ENCODE measurements at places on chromosomes 4 and X.
A peak's percentile ranks its signal among the peaks of the same experiment; 100 is the strongest.

DNA sequence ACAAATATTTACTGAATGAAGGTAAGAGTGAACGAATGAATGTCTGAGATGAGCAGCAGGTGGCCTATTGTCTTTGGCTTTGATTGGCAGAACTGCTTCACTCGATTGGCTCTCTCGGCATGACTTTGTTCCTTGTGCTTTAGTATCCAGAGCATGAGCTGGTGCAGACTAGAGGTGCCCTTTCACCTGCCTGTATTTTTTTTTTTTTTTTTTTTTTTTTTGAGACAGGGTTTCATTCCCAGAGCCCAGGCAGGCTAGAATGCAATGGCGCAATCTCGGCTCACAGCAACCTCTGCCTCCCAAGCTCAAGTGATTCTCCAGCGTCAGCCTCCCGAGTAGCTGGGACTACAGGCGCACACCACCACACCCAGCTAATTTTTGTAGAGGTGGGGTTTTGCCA, 38.9 kb downstream of the SRPX2 start:
- DNase-seq, result no peak

- DNase-seq, result no peak
Observed at GRCh38 chr4:174387143-174387542, 103.4 kb downstream of the CEP44 start.

DNA sequence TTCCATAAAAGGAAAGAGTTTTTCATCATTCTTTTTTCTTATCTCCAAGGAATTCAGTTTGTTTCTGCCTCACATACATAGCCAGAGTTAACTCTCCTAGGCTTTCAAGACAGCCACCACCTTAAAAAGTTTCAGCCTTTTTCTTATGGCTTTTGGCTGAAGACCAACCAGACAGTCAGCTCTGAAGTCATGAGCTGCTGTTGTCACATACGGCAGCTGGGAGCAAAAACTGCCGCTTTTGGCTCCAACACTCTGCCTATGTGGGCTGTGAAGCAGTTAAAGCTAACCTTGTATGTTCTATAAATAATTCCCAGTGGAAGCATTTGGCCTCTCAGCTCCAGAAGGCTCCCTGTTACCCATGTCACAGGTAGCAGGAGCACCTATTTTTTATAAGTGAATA, 104.1 kb downstream of the KLHL4 start:
- no peak for DNase-seq

DNA sequence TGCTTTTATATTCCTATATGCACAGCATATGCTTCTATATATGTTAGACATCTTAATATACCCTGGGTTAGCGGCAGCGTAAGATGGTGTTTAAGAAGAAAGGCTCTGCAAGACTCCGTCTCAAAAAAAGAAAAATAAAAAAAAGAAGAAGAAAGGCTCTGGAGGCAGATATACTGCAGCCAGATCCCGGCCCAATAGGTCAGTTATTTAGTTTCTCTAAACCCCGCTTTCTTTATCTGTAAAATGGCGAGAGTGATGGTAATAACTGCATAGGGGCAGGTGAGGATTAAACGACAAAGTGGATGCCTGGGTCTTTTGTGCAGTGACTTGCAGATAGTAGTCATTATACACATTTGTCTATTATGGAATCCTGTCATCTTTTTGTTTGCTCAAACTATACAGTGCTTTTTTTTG, 115.2 kb downstream of the NAA11 start:
- DNase-seq, result peak; percentile 21

- DNase-seq, result peak; percentile 61
Observed at GRCh38 chrX:15749642-15750610, 11.9 kb downstream of the CA5B start.

- DNase-seq, result no peak
Observed at GRCh38 chr4:7276515-7276914, 84.2 kb downstream of the SORCS2 start.

GRCh38 chr4:45100956-45101818, 374.8 kb upstream of the GNPDA2 start:
- DNase-seq, result no peak

DNA sequence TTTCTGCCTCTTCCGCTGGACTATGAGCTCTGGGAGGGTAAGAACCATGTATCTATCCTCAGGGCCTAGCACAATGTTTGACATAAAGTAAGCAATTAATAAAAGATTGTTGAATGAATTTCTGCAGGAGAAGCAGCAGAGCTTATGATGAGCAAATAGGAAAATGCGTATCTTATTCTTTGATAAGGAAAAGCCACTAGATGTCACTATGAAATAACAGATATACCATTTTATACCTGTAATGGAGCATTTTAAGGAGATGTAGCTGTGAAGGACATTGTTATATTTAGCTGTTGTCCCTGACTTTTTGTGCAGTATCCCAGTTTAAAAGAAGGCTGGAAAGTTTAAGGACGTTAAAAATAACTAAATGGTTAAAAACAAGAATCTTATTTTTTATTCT, 147.2 kb upstream of the MBNL3 start:
- DNase-seq, result peak; percentile 16

DNA sequence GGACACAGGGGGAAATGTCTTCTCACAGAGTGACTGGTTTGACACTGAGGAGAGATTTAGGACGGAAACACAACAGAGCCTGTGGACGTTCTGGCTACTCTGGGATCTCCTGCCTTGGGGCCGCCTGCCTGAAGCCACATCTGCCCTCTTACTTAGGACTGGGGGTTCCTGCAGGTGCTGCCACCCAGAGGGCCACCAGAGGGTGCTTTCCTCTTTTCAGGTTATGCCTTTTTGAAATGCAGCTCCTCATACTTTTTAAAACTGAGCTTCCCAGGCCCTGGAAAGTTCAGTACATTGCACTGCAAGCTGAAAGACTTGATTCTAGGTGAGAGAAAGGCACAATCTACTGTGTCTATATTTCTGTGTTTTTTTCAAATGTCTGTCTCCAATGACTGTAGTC, 92.2 kb upstream of the PGRMC2 start:
- DNase-seq, result peak; percentile 74

- DNase-seq, result no peak
Observed at GRCh38 chr4:89357340-89357739, 49.7 kb upstream of the GPRIN3 start.

GRCh38 chr4:122758033-122758432, 25.5 kb downstream of the BBS12 start:
- DNase-seq, result peak; percentile 78

- DNase-seq, result no peak
Observed at GRCh38 chrX:73863268-73863667, 300.3 kb downstream of the CHIC1 start.

DNA sequence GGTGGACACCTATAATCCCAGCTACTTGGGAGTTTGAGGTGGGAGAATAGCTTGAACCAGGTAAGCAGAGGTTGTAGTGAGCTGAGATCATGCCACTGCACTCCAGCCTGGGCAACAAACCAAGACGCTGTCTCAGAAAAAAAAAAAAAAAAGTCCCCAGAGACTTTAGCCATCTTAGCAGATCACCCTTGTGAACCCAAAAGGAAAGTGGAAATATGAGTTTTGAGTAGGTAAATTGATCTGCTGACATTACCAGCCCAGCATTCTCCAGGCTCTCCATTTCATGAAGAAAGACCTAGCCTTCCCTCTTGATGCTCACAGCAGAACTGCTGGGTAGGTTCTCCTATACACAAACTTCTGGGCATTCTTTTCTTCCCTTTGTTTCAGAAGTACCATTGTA, 24.5 kb upstream of the HNRNPD start:
- no peak for DNase-seq

DNA sequence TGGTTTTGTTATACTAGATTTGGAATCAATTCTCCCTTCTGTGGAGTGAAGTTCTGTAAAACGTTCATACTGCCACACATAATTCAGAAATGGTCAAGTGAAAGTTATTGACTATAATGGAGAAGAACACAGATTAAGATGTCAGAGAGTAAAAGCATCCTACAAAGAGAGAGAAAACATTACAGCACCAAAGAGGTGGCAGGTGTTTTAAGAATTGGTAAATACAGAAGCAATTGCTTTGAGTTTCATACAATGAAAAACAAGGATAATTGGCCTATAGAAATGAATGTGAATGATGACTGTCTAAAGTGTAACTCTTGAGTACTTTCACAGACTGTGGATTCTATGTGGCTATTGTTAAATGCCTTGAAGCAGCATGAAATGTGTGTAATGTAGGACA, 435.6 kb upstream of the SMIM31 start:
- DNase-seq, result no peak

- no peak for DNase-seq
Observed at GRCh38 chr4:79987401-79987800, 85.6 kb downstream of the ANTXR2 start.

GRCh38 chr4:146095091-146095690, 80.3 kb upstream of the LSM6 start:
- DNase-seq, result peak; percentile 72

GRCh38 chr4:71065991-71066510, 72.6 kb downstream of the DCK start:
- no peak for DNase-seq

- DNase-seq, result no peak
Observed at GRCh38 chr4:108787724-108788123, 24.9 kb upstream of the ETNPPL start.

GRCh38 chrX:19373351-19373891, 29.7 kb downstream of the PDHA1 start:
- DNase-seq, result no peak

- no peak for DNase-seq
Observed at GRCh38 chr4:184300816-184301215, 83.1 kb upstream of the ENPP6 start.

DNA sequence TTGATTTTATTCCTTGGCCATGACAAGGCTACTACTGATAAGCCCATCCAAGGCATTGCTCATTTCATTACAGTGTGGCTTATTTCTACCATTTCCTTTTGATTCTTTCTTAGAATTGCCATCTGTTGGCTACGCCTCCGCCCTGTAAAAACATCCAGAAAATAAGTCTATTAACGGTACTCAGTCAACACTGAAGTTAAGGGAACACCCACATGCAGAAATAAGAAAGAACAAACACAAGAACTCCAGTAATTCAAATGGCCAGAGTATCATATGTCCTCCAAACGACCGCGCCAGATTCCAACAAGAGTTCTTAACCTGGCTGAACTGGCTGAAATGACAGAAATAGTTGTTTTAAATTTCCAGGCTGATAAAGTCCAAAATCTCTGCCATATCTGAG, 90.3 kb downstream of the CXXC4 start:
- DNase-seq, result no peak

- DNase-seq, result no peak
Observed at GRCh38 chr4:53935780-53936179, 128.6 kb downstream of the CHIC2 start.

- DNase-seq, result no peak
Observed at GRCh38 chr4:147923381-147923780, 191.5 kb downstream of the ARHGAP10 start.

- DNase-seq, result no peak
Observed at GRCh38 chr4:108350332-108350731, 181.6 kb upstream of the LEF1 start.

GRCh38 chrX:107204068-107204605, 2.1 kb downstream of the NUP62CL start:
- no peak for DNase-seq

GRCh38 chrX:130419263-130419662, 17.5 kb downstream of the RBMX2 start:
- DNase-seq, result no peak

- DNase-seq, result no peak
Observed at GRCh38 chr4:16852644-16853043, 45.8 kb downstream of the LDB2 start.

GRCh38 chr4:8697826-8698225, 105.3 kb downstream of the CPZ start:
- DNase-seq, result no peak

DNA sequence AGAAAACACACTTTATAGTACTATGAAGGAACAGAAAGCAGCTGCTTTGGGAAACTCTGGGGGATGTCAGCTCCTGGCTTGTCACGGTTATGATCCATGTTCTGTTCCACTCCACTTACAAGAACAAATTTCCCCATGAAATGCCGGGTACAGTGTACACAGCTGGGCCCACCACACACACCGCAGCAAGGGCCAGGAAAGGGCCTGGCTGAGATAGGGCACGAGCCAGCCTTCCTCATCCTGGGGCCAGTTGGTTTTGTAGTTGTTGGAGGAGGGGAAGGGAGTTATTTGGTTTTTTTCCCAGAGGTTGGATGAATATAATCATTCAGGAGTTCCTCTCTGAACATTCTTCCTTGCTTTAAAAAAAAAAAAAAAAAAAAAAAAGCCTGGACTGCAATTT, 56.8 kb downstream of the SEPSECS start:
- peak; percentile 11 for DNase-seq

DNA sequence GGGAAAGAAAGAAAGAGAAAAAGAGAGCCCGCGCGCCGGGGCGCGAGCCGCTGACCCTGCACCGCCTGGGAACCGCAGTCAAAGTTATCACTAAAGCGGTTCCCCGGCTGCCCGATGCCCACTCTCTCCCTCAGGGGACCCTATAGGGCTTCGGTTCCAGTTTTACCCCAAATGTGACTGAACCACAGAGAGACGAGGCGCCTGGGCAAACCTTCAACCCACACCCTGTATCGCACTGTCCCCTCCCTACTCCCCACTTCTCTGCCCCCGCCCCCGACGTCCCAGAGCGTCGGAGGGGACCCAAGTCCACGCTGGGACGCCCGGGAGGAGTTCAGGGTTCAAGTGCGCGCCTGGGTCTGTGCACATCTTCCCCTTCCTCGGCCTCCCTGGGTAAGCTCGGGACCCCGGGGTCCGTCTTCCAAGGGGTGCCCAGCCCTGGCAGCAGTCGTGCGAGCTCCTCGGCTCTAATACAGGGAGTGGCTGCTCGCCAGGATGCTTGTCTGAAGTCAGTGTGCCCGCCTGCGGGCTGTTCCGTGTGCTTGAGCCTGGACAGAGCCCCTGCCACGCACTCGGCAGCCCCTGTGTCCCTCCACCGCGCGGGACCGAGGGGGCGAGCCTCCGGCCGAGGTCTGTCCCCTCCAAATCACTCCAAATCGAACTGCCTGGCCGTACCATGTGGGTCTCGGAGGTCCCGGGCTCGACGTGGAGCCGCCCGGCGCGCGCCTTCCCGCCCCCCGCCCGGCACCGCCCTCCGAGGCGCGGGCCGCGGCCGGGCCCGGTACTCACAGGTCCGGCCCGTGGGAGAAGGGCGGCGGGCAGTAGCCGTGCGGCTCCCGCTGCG, 960 bp downstream of the TRPC3 start:
- DNase-seq, result peak; percentile 21

DNA sequence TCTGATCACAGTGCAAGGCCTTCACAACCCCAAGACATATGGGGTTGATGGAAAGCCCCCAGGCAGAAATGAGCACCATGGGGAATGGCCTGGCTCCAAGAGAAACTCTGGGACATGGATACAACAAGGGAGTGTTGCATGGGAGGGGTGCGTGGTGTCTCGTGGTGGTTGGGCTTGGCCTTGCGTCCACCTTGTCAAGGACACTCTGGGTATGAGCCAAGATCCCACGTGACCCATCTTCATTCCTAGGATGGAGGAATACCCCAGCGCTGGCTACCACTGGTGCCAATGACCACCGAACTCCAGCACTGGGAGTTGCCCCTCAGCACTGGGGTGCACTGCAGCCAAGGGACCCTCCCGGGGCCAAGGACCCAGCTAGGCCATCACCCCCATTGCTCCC, 267.5 kb upstream of the AGTR2 start:
- DNase-seq, result no peak

DNA sequence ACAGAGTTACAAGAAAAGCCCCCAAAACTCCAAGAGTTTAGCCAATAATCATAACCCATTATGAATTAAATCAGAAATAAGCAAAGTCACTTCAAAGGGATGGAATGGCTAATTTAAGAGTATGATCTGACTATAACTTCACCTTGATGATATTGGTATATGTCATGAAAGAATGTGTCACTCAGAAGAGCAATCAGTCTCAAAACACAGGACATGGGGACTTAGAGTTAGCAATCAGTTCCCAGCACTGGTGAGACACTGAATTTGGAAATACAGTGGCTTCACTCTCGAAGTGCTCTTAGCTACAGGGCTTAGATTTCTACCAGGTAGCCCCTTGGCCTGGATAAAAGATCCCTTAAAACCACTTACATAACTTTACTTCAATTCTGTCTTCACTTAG, 65.7 kb upstream of the EXOC1L start:
- DNase-seq, result no peak

Data from hematopoietic multipotent progenitor cell treated with erythropoietin and hydrocortisone succinate and interleukin-3 and kit ligand, for 6 days (in vitro differentiated cells).